ENCODE measurements at places on chromosomes 3 and 15.

GRCh38 chr3:126986001-126986400 is 3.1 kb downstream of the PLXNA1 start:
- no peak for DNase-seq

DNA sequence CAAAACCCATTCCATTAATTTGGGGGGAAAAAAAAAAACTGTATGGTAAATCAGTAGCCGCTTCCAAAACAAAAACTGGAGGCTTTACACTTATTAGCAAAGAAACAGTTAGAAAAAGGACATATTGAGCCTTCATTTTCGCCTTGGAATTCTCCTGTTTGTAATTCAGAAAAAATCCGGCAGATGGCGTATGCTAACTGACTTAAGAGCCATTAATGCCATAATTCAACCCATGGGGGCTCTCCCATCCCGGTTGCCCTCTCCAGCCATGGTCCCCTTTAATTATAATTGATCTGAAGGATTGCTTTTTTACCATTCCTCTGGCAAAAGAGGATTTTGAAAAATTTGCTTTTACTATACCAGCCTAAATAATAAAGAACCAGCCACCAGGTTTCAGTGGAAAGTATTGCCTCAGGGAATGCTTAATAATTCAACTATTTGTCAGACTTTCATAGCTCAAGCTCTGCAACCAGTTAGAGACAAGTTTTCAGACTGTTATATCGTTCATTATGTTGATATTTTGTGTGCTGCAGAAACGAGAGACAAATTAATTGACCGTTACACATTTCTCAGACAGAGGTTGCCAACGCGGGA is 9.4 kb upstream of the RPL24 start:
- peak; percentile 76 for DNase-seq

DNA sequence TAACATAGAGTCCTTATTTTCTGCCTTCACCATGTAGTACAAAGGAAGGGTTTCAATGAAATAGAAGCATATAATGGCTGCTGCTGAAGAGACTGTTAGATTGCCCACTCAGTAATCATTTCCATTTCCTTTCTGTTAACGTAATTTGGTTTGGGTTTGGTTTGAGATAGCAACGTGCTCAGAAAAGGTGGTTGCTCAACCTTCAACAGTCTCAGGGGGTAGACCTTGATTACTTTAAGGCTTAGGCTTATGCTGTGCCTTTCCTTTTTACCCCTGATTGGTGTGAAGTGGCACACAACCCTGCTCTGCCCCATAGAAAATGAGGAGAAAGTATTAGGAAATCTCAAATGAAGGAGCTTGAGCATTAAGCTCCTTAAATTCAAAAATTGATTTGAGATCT is 163.7 kb upstream of the TP63 start:
- DNase-seq: no peak

- DNase-seq: no peak
Observed at GRCh38 chr3:54538346-54538745, 389.5 kb downstream of the LRTM1 start.

- no peak for DNase-seq
Observed at GRCh38 chr3:51927061-51927977, 14.4 kb downstream of the RRP9 start.

DNA sequence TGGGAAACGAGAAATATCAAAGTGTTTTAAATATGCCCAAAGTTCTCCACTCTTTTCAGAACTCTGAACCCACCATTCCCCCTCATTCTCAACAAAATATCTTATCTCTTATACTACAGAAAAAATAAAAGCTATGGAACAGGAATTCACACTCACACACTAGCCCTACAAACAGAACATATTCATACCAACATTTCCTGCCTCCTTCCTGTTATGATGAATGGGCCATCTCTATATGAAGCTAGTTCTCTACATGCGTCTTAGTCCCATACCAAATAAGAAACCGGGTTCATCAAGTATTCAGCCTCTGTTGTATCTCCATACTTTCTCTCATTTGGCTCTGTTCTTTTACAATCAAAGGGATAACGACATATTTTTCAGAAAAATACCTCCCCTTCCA is 72.6 kb downstream of the PLSCR2 start:
- no peak for DNase-seq

- no peak for DNase-seq
Observed at GRCh38 chr15:28903555-28903954, 17.8 kb downstream of the APBA2 start.

DNA sequence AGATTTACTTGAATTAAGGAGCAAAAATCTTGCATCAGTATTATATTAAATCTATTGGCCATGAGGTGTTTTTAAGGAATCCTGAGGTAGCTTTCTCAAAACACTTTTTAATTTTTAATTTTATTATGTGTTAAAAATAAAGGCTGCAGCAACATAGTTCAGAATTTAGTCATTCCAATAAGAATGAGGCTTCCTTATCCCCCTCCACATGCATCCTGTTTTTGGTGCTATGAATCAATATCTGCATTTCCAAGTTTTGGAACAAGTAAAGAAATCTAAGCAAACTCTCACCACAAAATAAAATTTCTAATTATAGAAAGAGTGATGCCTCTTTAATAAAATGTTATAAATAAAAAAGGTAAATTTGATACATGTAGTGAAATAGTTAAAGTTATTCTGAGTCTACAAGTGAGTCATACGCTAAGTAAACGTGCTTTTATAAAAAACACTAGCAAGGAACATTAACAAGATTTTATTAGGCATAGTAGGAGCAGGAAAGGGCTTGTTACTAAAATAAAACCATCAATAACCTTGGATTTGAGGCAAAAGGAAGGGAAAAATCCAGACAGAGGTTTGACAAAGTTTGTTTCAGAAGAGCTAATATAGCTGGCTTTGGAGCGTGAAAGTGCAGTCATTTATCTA is 1218.0 kb downstream of the NSUN3 start:
- no peak for DNase-seq

DNA sequence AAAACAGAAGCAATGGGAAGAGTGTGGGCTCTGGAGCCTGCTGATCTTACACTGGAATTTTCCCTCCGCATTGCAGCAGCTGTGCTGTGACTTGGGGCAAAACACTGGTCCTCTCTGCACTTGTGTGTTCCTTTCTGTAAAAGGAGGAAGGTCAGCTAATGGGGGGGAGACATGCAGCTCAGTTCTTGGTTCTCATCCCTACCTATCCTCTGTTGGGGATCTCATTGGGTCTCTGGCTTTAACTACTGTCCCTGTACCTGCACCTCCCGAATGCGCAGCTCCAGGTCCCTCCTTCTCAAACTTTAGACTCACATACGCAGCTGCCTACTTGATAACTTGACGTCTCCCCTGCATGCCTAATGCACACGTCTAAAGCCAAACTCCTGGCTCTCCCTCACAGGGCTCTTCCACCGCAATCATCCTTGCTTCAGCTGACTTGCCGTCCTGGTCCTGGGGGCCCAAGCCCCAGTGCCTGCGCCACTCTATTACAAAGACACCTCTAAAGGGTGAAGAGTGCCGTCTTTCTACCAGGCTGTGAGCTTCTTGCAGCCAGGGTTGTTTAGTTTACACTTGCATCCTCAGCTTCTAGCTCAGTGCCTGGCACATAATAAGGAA is 5.9 kb upstream of the TMEM44 start:
- DNase-seq: no peak

DNA sequence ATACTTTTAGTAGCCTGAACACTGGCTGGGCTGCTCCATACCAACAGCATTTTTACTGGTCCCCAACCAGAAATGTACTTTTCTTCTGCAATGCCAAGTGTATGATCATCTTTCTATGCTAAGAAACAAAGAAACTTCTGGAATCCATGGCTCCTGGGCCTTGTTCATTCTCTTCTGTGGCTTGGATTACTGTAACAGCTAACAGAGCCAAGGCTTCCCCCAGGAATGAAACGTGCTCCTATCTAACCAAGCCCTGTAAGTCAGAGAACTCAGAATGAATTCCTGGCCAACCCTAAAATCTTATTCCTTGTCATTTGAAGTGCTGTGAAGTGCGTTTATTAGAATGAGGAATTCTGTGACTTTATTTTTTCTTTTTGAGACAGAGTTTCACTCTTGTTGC is 102.9 kb upstream of the RAD18 start:
- DNase-seq: peak; percentile 65

GRCh38 chr3:62183087-62183486 is 190.3 kb downstream of the FEZF2 start:
- no peak for DNase-seq

- DNase-seq: no peak
Observed at GRCh38 chr3:37510755-37511154, 336.4 kb upstream of the LRRFIP2 start.

GRCh38 chr3:39990532-39990931 is 181.1 kb downstream of the MYRIP start:
- DNase-seq: no peak

DNA sequence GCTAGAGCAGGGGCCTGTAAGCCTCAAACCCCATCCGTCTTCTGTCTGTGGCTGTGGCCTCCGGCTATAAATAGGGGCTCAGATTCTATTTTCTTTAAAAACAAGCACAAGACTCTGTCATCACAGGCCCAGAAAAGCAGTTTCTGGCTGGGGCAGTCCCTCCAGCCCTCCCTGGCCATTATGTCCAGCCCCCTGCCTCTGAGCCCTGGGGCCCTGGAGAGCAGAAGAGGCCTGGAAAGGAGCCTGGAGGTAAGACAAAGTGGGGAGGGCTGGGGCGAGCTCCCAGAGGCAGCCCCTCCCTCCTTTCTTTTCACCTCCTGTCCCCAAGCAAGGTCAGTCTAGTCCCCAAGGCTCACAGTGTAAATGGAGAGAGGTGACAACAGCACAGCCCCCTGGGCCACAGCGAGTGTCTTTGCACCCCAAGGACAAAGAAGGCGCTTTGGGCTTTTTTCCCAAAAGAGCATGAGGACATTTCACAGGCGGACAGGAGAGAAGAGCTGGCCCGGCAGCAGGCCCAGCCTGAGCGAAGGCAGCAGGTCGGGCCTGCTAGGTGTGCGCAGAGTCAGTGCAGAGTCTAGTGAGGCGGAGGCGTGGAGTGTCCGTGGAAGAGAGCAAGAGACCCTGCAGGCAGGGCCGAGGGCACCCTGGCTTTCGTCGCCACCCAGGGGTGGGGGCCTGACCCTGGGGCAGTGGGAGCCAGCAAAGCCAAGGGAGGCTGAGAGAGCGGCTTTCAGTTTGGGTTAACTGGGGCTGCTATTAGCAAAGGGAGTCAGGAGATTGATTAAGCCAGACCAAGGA is 188.3 kb downstream of the TBC1D2B start:
- peak; percentile 42 for DNase-seq
